ENCODE measurements at places on chromosomes 7 and 10. TPM values are rescaled to one million over a fixed set of nuclear protein-coding genes. Genes with fewer than 3 reads are reported as not detected.

NET1 gene
- polyA plus RNA-seq, result 17.4 TPM

ZNF804B gene
- not detected for polyA plus RNA-seq

MRC1 gene
- 47.8 TPM for polyA plus RNA-seq

CWF19L1 gene
- 20.5 TPM for polyA plus RNA-seq

PRXL2A gene
- polyA plus RNA-seq, result 18.2 TPM

ANKRD61 gene
- polyA plus RNA-seq, result not detected

CPVL gene
- 17.1 TPM for polyA plus RNA-seq

CDK13 gene
- 18.3 TPM for polyA plus RNA-seq

TCAF2 gene
- polyA plus RNA-seq, result 3.4 TPM

NPY4R gene
- 0.12 TPM for polyA plus RNA-seq

SFTPA1 gene
- polyA plus RNA-seq, result 7,035 TPM

TMEM225B gene
- polyA plus RNA-seq, result 1.0 TPM

Measured in lung (tissue), 17 donors.